ENCODE measurements at places on chromosomes 7 and 10.

GRCh38 chr7:116779216-116779615, 83.2 kb upstream of the CAPZA2 start:
- DNase-seq: no peak

DNA sequence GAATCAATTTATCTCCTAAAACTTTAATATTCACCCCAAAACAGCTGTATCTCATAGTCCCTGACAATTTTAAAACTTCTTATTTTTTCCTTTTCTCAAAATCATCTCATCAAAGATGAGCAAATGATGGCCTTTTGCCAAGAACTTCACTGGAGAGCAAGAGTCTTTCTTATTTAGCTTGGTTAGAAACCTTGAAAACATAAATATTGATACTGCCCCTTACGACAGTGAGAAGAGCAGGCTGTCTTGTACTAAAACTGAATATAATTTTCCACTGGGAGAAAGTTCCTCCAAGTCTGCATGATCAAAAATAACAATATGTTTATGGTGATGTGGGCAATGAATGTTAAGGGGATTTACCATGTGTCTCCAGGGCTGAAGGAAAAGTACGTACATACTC, 109.0 kb downstream of the COL28A1 start:
- DNase-seq: no peak

- no peak for DNase-seq
Observed at GRCh38 chr7:152511736-152512135, 75.9 kb upstream of the KMT2C start.

DNA sequence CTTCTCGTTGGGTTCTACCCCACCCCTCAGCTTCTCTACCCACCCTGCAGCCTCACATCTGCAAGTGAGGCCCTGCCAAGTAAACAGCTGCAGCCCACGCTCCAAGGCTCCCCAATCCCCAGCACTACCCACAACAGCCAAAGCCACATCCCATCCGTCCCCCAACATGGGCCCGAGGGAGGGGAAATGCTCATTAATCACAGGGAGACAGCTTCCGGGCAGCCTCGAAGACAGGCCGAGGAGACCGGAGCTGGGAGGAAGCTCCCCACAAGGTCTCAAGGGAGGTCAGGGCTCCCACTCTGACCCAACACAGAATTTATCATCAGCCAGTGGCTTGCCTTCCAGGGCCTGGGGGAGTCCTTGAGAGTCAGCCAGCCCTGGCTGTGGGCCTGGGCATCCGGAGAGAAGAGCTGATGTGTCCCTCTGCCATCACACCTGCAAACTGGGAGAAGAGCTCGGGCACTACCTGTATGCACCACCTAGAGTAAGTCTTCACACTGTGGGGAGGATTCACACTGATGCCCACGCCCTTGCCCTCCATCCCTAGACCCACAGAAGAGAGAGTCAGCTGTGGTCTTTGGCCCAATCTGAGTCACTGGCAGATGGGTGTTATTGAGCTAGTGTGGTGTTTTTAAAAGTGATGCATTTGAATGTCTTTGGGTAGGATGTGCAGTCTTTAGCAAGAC, 115.5 kb upstream of the ZMIZ1 start:
- DNase-seq: no peak

GRCh38 chr7:756928-757560, 30.0 kb upstream of the PRKAR1B start:
- no peak for DNase-seq
